ENCODE measurements at places on chromosomes 11 and 22.

DNA sequence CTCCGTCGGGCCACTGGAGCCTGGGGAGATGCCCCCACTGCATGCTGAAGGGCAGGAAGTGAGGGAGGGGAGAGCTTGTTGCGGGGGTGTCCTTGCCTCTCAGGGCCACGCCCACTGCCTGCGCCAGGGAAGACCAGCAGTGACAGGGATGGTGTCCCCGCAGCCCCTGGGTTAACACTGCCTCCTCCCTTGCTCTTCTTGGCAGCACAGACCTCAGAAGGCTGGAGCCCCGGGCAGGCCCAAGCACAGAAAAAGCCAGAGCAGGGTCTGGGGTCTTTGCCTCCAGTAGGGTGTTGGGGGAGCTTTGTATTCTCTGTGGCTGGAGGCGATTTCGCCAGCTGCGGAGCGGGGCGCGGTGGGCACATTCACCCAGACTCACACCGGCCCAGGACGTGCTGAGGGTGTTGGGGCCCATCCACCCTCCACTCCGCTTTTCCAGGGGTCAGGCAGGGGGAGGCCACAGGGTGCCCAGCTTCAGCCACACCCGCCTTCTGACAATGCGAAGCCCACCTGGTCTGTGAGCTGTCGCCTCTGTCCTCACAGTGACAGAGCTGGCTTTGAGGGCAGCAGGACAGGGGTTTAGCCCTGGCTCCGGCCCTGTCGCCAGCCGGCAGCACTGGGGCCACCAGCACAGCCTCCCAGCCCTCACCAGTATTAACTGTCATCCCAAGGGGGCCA is 83.7 kb downstream of the CDKN1C start:
- no peak for DNase-seq

DNA sequence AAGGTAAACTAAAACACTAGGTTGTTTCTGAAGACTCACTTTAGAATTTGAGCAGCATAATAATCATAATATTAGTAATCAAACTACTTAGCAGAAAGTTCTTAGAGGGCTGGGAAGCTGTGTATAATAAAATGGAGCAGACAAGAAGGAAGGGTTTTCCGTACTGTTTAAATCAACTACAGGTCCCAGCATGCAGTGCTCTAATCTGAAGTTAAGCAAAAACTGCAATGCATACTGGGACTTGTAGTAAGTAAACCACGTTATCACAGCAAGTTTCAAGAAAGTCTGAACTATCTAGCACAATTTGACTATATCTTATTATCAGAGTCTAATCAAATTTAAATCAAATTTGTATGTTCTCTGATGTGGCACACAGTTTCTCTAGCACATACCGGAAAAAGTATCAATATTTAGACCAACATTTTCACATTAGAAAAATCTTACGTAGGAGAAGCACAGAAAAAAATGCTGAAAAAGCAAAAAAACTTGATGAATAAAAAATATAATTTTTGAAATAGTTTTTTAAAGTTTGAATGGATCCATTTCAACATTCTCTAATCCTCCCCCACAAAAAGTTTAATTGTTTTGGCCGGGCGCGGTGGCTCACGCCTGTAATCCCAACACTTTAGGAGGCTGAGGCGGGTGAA is 8.2 kb downstream of the PHF21A start:
- no peak for DNase-seq

- DNase-seq, result no peak
Observed at GRCh38 chr11:3106736-3107524, 49.7 kb upstream of the CARS1 start.

- no peak for DNase-seq
Observed at GRCh38 chr11:72807021-72807693, 7.1 kb upstream of the ATG16L2 start.

GRCh38 chr22:19069451-19069850 is 52.8 kb downstream of the DGCR2 start:
- no peak for DNase-seq

DNA sequence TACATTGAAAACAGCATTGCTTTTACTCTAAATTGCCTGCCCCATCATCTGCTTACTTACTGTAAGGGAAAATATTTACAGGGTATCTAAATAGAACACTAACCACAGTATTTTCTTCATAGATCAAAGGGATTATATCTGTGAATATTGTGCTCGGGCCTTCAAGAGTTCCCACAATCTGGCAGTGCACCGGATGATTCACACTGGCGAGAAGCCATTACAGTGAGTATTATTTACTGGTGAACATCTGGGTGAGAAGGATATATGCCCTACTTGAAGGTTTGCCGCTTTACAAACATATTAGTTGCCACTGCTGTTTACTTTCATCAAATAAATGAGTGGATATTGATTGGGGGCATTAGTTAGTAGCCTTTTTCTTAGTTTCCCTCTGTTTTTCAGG is 5.9 kb upstream of the CNTF start:
- no peak for DNase-seq
